IMR-90 (cell line): ENCODE measurements at places on chromosomes 5 and 9. TPM values are rescaled to one million over a fixed set of nuclear protein-coding genes. Genes with fewer than 3 reads are reported as not detected.

DNA sequence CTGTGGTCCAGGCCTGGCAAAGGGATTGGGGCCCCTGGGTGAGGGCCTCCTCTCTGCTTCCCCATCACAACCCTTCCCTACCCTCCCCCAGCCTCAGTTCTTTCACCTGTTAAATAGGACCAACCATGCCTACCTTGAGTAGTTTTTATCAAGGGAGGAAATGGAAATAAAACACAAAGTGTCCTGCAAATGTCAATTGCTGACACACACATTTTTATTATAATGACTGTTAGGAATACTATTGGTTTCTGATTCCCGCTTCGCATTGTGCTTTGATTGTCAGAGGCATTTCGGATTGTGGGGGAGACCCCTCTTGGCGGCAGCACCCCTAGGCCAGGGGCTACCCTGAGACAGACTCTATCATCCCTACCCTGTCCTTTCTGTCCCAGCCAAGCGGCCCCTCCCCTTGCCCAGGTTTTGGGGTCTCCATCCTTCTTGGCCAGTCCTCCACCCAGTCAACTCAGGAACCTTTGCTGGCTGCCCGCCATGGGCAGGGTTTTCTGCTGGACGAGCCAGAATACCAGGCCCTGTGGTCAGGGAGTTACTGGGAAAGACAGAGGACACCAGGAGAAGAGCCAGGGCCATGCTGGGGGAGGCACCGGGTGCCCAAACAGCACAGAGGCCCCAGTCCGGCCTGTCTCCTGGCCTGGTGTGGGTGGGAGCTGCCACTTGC lies 18.4 kb upstream of the TTLL11 start:
- DNase-seq: no peak

DNA sequence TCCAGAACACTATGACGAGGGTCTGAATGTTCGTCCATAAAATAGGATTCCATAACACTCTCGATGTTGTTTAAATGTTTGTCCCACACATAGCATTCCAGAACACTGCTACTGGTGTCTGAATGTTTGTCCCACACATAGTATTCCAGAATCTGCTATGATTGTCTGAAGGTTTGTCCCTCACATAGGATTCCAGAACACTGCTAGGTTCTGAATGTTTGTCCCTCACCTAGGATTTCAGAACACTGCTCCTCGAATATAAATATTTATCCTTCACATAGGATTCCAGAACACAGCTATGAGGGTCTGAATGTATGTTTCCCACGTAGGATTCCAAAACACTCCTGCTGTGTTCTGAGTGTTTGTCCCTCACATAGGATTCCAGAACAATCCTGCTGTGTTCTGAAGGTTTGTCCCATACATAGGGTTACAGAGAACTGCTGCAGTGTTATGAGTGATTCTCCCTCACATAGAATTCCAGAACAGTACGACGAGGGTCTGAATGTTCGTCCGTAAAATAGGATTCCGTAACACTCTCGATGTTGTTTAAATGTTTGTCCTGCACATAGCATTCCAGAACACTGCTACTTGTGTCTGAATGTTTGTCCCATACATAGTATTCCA lies 215.3 kb downstream of the FOXD4L6 start:
- no peak for DNase-seq

DNA sequence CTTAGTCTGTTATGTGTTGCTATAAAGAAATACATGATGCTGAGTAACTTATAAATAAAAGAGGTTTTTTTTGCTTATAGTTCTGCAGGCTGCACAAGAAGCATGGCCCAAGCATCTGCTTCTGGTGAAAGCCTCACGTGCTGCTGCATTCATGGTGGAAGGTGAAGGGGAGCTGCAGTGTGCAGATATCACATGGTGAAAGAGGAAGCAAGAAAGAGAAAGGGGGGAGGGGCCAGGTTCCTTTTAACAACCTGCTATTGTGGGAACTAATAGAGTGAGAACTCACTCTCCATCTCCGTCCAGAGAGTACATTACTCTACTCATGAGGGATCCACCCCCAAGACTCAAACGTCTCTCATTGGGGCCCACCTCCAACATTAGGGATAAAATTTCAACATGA lies 12.5 kb upstream of the PARP8 start:
- DNase-seq: no peak

The CARTPT gene
- total RNA-seq: not detected in 2 replicates

DNA sequence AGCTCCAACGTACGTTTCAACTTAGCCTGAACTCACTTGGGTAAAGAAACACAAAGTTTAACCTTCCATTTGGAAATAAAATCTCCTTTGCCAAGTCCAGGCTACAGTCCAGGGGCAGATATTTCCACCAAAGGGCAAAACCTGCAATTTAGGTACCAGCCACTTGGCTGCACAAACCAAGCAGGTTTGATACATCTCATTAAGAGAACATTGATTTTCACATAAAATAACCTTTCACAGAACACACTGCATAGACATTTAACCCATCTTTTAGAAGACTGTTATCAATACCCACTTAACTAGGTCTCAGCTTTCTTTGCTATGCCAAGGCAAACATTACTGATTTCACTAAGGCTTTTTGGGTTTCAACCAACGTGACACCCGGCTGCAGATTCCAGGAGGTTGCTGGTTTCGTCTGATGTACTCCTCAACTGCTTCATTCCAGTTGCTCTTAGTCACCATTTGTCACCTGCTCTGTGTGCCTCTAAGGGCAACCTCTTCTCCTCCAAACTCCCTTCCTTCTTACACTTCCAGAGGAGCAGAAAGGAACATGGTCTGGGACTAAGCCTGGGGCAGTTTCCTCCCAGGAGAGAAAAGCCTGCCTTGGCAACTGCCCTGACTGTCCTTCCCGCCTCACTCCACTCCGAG lies 67.1 kb downstream of the EPB41L4B start:
- DNase-seq: peak; percentile 82

The PCDHGC3 gene
- total RNA-seq: 21.1 and 21.9 TPM in 2 replicates

DNA sequence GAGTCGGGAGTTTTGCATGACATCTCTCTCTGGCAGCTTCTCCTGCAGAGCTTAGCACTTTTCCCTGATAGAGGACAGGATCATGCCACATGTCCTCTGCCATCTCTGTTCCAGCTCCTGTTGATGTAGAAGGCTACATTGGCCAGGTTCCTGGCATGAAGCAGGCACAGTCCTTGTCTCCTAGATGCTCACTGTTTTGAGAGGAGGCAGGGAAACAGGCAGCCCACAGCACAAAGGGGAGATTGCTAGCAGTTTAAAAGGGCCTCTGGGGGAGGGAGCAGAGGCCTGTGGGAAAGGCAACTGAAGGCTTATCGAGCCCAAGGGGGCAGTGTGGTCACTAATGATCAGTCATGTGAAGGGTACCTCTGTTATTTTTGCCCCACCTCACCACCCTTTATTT lies 10.7 kb downstream of the ARHGAP26 start:
- DNase-seq: no peak

DNA sequence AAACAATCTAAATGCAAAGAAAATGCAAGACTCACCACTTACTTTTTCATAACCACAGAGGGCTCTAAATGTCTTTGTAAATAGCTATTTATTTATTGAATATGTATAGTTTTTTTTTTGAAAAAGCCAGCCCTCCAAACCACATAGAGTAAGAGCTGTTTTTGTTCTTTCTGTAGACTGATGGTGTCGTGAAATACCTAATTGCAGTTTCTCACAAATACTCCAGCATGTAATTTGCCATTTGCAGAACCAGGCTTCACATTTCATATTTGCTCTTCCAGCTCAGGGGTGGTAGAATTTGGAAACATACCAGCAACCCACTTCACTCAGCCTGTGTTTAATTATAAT lies 159.8 kb downstream of the TMC1 start:
- DNase-seq: no peak

- peak; percentile 35 for DNase-seq
These were observed 18.1 kb upstream of the ARRDC3 start for GRCh38 chr5:91401175-91401574.

The PLK2 gene
- 322 and 337 TPM in 2 replicates for total RNA-seq

DNA sequence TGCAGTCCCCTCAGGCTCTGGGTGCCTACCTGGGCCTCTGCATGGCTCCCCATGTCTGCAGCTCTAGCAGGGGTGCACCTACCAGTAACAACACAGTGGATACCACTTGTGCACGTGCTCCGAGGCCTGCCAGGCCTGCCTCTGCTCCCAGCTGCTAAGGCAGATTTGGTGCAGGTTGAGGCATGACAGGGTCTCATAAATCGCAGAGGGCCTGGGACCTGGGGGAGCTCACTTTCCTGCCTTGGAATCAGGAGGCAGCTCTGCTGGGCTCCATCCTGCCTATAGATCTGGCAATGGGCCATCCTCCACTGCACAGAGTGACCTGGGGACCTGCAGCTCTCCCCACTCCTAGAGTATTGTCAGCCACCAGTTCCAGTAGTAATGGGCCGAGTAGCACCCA lies 121.9 kb upstream of the CXCL14 start:
- no peak for DNase-seq

DNA sequence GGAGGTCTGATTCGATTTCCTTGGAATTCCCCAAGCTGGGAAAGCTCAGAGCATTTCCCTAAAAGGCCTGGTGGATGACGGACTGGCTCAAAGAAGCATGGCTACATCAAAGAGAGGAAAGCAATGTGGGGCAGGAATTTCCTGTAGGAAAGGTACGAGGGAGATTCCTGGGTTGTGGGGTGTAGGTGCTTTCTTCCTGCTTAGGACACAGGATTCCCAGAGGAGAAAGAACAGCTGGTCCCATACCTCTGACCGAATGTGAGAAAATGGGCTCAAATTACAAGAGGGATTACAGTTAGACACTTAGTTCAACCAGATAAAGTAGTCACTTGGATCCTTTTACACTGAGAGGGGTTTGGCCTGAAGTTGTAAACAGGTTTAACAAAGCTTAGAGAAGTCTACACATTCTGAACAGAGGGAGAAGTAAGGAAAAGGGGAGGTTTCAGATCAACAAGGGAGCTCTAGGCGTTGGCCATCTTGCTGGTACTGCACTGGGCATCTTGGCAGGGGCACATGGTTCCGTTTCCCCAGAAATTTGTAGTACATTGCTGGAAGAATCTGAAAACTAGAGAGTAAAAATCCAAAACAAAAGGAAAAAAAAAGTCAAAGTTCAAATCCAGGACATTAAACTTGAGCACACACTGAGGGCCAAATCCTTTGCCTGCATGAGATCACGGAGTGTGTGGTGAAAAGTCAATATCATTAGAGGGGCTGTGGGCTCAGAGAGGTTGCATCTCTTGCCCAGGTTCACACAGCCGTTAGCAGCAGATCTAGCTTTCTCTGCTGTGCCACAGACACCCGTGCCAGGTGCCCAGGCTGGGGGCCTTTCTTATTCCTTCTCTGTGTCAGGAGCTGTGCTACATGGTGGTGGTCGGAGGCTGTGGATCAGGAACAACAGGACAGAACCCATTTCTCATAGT lies 171.3 kb downstream of the RGS3 start:
- peak; percentile 69 for DNase-seq

DNA sequence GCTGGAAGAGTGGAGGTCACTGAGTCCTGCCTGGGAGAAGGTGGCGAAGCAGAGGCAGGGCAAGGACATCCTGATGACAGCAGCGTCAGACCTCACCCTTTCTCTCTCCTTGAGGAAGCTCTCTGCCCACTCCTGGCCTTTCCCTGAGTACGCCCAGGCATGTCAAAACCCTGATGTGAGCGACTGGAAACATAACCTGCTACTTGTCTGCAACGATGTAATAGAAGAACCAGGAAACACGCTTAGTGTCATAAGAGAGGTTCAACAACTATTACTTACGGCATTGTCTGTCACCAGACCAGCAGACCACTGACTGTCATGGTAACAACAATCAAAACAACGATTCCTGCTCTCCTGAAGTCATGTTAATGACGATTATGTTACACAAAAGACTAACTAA lies 152.4 kb downstream of the ACTL7B start:
- no peak for DNase-seq

The C9 gene
- total RNA-seq: not detected in 2 replicates

The PPP3R2 gene
- not detected in 2 replicates for total RNA-seq

The IRX1 gene
- not detected in 2 replicates for total RNA-seq

DNA sequence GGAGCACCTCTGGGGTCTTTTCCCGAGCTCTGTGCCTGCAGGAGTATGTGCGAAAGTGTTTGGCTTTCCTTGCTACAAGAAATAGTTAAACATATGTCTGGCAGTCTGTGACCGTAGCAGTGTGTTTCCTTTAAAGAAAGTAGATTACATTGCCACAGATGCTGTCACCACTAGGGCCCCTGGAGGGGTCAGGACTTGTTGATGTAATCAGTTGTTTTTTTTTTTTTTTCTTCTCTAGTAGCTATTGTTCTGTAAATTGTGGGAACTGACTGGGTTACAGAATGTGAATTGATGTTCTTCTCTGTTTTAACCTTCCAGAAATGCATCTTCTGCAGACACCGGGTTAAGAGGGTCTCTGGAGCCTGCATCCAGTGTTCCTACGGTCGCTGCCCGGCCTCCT lies 345.6 kb downstream of the KDM4C start:
- no peak for DNase-seq

DNA sequence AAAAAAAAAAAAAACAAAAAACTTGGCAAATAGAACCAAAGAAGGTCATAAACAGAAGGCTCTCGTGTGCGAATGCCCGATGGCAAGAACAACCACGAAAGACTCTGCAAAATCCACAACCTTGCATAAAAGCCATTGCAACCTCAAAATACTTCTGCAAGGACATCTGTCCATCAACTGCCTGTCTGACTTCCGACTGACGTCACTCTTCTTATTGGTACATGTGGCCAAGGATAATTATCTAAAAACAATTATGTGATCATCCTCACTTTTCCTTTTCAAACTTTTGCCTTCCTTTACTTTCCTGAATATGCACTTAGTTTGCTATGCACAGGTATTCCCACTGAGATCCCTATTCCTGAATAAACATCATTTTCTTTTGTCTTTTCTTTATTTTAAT lies 29.2 kb upstream of the DNAH5 start:
- DNase-seq: no peak
